Fibroblast of villous mesenchyme (primary cell): ENCODE measurements at places on chromosomes 1 and 21. TPM values are rescaled to one million over a fixed set of nuclear protein-coding genes. Genes with fewer than 3 reads are reported as not detected.

SELL gene
- total RNA-seq, result not detected in 2 replicates

IL12RB2 gene
- under 0.01 TPM in 1 of 2 replicates, not detected in the other for total RNA-seq

OR2M3 gene
- not detected in 2 replicates for total RNA-seq

CTTNBP2NL gene
- 20.9 and 30.2 TPM in 2 replicates for total RNA-seq

LAX1 gene
- under 0.01 TPM in 1 of 2 replicates, not detected in the other for total RNA-seq

GTF2B gene
- total RNA-seq, result 31.9 and 43.2 TPM in 2 replicates

SHE gene
- total RNA-seq, result not detected in 2 replicates

GRCh38 chr1:51236531-51237350 is 668 bp downstream of the RNF11 start:
- peak; percentile 54 for DNase-seq

- DNase-seq, result no peak
Observed at GRCh38 chr1:51330331-51331201, at the start of gene TTC39A. Gene TTC39A, minus strand, starts transcription at chr1:51330562. Its CDS starts 85 bp downstream, at chr1:51330477.

DNA sequence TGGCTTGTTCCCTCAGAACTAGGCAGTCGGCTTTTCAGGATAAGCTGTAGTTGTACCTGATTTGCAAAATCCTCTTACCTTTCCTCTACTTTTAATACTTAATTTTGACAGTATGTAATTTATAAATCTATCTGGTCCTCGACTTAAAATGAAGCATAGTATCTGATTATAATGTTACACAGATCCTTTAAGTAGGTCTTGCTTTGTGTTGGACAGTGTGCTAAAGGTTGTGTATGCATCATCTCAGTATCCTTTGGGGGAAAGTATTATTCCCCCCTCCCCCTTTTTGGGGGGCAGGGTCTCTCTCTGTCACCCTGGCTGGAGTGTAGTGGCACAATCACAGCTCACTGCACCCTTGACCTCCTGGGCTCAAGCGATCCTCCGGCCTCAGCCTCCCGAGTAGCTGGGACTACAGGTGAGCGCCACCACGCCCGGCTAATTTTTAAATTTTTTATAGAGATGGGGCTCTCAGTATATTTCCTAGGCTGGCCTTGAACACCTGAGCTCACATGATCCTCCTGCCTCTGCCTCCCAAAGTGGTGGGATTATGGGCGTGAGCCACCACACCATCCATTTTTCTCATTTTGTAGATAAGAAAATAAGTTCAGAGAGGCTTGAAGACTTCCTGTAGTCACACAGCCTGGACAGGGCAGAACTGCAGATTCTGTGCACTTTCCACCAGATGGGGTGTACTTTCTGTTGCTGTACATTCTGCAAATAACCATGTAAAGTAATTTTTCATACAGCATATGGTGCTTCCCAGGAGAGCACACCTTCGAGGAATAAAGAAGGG is 791 bp upstream of the STX6 start:
- no peak for DNase-seq

DNA sequence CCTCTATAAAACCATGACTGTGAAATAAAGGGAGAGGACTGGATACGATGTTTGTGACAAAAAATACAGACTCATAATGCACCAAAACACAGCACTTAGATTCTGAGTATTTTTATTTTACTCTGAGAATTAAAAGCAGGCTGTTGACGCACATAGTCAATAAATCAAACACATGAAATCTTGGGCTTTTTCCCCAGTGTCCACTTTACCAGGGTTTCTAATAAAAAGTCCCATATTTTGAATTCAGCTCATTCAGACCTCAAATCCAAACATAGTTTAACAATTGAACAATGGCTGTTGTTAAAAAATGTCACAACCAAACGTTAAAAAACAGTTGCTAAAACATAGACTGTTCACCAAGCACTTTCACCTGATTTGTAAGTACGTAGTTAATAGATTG is 553.4 kb downstream of the LTN1 start:
- DNase-seq, result peak; percentile 51

DNA sequence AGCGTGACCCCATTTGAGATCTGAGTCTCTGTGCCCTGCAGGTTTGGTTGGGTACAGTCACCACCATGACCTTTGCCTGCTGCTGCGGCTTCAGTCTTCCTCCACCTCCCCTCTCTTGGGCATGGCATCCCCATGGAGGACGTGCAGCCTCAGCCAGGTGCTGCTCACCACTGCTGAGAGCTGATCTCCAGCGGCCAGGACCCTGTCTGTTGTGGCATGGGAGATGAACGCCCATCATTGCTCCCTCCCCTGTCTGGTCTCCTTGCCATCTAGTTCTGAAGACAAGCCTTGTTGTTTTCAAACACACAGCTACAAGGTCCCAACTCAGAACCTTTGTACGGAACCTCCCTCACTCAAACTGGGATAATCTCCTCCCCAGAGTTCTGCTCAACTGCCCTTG is 19.2 kb upstream of the PKP1 start:
- no peak for DNase-seq

DNA sequence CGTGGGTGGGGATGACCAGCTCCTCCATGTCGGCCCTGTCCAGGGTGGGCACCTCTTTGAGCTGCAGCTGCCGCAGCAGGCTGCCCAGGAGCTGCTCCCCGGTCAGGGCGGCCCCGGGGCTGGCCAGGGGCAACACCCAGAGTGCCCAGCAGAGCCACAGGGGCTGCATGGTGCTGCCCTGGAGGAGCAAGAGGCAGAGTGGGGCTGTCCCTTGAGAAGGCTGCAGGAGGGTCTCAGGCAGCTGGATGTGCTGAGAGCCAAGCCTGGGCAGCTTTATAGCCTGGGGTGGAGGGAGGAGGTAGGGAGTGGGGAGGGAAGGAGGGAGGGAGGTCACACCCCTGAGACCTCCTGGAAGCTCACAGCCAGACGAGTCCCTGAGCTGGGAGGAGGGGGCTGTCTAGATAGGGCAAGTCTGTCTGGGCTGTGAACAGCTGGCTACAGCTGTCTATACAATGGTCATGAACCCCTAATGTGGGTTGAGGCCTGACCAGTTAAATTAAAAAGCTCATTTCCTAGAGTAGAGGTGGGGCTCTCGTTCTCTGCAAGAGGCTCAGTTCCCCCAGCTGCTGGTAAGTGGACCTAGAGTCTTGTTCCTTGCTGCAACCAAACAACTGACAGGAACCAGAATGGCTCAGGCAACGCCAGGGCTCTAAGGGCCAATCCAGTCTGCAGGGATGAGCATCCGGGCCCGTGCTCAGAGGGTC is at the start of gene LEFTY1:
Gene LEFTY1, minus strand, starts transcription at position 249 of the 704 bp plus-strand sequence. Its CDS starts 80 bp downstream, at position 169.
- DNase-seq, result peak; percentile 67

DNA sequence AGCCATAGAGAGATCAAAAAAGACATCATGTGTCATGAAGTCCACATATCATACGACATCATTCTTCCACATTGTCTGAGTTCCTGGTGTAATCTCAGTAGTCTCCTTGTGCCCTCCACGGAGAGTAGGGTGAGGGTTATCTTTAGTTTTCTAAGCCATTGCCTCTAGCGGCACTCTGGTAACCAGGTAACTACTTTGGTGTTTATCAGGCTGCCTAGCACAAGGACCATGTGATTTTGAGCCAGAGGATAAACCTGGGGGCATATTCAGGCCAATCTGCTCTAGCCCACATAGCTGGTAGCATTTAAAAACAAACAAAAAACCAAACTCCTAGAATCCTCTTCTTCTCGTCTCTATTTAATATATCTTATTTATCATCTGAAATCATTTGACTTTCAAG is 147.4 kb downstream of the GDAP2 start:
- DNase-seq, result no peak

DNA sequence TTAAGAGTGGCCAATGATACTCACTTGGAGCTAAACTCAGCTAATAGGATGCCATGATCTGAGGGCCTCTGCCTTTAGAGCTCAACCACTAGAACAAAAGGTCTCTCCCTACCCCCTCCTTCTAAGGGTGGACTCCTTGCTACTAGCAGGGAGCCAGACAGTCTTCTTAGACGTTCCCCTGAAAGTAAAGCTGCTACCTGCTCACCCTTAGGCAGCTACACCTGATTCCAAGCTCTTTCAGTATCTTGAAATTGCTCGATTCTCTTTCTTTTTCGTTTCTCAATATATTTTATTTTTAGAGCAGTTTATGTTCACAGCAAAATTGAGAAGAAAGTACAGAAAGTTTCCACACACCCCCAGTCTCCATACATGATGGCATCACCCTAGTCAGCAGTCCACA is 112.6 kb upstream of the KCNJ15 start:
- DNase-seq, result no peak

- no peak for DNase-seq
Observed at GRCh38 chr1:155309423-155310021, 856 bp downstream of the FDPS start.

- no peak for DNase-seq
Observed at GRCh38 chr1:118920124-118920717, 67.9 kb downstream of the TBX15 start.

GRCh38 chr1:32508761-32509160 is 30.5 kb upstream of the ZBTB8A start:
- peak; percentile 30 for DNase-seq

DNA sequence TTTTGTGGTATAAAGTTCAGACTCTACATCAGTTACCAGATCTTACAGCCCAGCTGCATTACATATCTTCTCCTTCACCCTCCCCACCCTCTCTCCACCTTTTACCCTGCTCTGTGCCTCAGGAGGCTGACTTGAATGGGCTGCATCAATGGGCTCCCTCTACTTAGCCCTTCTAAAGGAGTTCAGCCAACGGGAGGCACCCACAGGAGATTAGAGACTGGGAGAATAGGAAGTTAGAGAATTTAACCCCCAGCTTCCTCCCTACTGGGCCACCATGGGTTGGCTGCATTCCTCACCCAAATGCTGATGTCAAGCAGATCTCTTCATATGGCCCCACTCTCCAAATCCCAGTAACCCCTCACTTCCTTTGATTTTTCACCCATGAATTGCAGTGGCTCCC is 17.1 kb upstream of the DUSP23 start:
- no peak for DNase-seq

DNA sequence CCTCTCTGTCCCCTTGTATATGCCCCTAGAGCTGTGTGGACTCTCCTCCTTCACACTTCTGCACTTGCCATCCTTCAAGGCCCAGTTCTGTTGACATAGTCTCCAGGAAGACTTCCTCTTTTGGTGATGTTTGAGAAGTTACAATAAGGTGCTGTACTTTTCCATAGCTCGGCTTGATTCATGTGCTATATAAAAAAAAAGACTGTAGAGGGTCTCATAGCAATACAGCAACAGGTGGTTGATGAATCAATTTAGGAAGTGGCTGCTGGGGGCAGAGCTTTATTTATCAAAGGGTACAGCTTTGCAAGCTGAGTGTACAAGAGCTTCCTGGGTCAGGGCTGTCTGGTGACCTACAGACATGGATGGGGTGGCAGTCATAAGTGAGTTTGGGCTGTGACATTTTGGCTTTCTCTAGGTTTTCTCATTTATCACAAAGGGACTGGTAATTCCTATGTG is 102.7 kb downstream of the RUNX1 start:
- DNase-seq, result no peak

DNA sequence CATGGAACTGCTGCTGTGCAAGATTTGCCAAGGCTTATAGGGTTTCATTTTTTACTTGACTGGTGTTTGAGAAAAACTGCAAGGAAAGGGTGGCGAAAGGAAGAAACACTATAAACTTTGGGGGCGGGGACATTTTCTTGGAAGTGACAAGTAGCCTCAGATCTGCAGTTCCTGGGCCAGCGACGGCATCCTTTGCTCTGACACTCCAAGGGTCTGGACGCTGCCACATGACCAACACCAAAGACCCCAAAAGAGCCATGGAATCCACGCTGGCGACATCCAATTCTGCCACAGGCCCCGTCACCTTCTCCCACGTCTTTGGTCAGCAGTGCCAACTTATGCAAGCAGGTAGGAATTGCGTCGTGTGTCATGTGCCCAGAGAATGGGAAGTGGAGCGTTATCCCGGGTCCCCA is 193.4 kb downstream of the PRDM2 start:
- no peak for DNase-seq

DNA sequence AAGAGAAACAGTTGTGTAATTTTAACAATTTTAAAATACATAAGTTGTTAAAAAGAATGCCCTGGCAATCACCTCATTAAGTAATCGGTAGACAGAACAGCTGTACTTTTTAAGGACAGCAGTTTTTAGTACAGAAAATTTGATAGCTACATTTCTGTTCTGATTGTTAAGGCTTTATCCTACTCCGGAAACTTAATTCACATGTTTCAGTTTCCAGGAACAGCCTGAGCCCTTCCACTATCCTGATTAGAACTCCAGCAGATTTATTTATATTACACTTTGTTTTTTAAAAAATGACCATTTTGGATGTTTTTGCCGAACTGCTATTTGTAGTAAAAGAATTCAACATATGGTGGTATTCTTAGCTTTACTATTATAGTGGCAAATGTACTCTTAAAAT is 8.7 kb downstream of the PRRC2C start:
- no peak for DNase-seq

DNA sequence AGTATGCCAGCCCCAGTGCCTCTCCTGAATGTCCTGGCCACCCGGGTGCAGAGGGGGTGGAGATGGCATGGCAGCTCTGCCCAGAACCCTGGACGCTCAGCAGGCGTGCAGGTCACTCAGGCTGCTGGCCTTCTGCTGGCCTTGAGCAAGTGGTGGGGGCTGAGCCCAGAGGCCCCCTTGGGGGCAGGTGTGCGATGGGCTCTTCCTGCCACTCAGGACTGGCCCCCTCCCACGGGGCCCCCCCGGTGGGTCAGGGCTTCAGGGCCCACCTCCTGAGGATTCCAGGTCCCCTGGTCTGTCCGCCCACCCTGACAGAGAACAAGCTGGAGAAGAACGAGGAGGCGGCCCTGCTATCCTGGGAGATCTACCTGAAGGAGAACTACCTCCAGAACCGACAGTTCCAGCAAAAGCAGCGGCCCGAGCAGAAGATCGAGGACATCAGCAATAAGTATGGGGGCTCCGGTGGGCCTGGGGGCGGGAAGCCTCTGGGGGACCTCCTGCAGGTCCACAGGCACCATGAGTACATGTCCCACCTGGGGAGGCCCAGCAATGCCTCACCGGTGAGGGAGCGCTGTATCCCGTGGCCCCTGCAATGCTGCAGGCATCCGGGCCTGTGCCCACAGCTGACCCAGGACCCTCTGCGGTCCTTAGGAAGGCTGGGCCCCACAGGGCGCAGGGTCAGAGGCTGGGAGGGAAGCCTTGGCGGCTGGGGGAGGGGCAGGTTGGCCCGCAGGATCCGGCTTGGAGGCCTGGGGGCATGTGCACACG is 37.0 kb upstream of the LRRC3 start:
- DNase-seq, result no peak

- no peak for DNase-seq
Observed at GRCh38 chr1:62025154-62025553, 169.5 kb upstream of the L1TD1 start.

GRCh38 chr1:1202831-1203560 is 3.4 kb downstream of the TNFRSF18 start:
- DNase-seq, result no peak

DNA sequence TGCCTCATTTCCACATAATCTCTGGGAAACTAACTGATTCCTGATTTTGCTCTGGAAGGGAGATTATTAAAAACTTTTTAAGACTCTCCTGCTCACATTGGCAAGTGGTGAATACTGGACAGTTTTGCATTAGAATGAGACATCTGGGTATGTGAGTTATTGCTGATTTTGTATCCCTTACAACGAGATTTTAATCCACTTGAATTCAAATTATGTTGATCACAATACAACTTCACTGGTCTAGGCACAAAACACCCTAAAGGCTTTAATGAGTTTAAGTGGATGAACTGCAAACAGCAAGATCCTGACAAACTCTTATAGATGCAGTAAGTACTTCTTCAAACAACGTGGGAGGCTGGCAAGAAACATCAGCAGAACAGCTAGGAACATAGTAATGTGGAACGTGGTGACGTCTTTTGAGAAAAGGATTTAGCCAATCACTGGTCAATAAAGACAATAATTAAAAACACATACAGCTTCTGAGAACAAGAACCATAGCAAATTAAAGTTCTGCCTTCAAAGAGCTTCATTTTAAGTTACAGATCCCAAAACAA is 10.2 kb upstream of the LYPLAL1 start:
- DNase-seq, result no peak
